NCI-H2081 treated with DMSO at 0.1 percent for 48 hours (cell line): ENCODE measurements at places on chromosomes 12 and 14.

DNA sequence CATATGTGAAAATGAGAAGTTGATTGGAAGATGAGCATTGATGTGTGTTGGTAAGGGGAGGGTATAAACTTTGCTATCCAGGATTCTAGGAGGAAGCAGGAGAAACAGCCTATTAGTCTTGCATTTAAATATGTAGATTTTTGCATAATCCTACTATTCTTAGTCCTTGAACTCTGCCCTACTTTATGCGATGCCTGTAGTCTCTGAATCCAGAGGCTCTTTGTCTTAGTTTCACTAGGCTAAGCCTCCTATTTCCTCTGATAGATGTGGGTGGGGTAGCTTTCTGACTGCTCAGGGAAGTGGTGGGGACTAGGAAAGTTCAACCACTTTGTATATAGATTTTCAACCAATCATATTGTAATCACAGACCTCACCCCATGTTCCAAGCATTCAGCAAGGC lies 49.5 kb upstream of the KCNC2 start:
- no peak for DNase-seq

GRCh38 chr14:74634964-74635363 lies 22.9 kb upstream of the LTBP2 start:
- DNase-seq, result no peak

DNA sequence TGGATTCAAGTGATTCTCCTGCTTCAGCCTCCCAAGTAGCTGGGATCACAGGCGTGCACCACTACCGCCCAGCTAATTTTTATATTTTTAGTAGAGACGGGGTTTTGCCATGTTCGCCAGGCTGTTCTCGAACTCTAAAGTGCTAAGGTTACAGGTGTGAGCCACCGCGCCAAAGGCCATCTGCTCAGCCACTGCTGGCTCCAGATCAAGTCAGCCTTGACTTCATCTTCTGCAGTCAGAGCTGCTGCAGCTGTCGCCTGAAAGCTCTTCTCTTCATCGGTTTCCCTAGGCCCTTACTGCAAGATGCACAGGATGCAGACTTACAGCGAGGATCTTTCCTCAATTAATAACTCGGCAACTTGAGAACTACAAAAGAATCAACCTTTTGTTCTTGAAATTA lies 66.8 kb downstream of the CLIP1 start:
- no peak for DNase-seq

DNA sequence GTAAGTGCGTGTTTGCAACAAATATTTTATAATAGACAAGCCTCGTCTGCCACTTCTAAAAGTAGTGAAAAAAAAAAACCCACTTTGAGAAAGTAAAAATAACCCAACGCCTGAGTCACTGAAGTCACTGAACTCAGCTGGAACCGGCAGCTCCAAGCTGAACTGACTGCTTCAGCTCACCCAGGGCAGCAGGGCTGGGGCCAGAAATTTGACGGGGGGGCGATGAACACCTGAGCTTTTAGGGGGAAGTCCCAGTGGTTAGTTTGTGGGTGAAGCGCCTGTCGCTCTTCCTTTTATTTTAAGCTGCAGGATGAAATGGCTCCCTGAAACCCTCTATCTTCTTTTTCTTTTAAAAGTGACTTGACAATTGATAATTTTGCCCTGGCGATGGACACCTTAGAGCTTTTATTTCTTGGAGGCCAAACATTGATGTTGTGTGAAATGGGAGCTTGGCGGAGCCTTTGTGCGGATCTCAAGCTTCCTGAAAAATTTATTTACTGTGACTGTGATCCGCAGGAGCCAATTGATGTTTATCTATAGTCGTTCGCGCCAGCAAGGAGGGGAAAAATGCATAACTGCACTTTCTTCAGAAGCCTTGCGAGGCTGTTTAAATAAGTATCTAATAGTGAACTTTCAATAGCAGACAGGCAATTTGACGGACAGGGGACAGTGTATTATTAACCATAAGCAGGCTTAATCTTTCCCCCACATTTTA lies 173.2 kb upstream of the MYL2 start:
- DNase-seq, result no peak

- DNase-seq, result no peak
These were observed 6.2 kb upstream of the ELK3 start for GRCh38 chr12:96187956-96188355.

DNA sequence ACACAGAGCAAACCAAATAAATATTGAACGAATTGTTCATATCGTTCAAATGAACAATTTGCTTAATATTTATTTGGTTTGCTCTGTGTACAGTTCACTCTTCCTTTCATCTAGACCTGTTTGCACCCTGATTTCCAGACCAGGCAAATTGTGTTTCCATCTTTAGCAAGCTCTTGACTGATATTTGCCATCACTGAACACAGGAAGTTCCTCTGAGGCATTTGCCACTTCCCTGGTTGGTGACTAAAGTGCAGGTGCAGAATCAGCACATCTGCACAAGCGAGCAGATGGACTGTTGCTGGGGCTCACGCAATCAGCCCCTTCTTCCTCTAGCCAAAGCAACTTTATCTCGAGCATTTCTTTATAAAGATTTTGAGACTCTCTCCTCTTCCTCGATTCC lies 112.9 kb downstream of the DAAM1 start:
- DNase-seq, result no peak

- DNase-seq, result no peak
These were observed 14.6 kb upstream of the RBM19 start for GRCh38 chr12:113980537-113981337.

DNA sequence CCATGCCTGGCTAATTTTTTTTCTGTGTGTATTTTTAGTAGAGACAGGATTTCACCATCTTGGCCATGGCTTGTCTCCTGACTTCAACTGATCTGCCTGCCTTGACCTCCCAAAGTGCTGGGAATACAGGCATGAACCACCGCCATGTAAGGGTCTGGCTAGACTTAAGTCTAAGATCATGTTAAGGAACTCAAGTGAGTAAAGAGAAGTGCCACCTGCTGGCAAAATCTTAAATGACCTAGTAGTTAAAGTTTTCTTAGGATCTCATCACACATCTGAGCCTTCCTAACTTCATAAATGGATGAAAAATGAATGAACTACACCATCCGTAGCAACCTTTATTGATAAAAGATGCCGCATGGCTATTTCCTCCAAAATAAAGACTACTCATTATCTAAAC lies 1.7 kb upstream of the C12orf56 start:
- DNase-seq, result no peak

DNA sequence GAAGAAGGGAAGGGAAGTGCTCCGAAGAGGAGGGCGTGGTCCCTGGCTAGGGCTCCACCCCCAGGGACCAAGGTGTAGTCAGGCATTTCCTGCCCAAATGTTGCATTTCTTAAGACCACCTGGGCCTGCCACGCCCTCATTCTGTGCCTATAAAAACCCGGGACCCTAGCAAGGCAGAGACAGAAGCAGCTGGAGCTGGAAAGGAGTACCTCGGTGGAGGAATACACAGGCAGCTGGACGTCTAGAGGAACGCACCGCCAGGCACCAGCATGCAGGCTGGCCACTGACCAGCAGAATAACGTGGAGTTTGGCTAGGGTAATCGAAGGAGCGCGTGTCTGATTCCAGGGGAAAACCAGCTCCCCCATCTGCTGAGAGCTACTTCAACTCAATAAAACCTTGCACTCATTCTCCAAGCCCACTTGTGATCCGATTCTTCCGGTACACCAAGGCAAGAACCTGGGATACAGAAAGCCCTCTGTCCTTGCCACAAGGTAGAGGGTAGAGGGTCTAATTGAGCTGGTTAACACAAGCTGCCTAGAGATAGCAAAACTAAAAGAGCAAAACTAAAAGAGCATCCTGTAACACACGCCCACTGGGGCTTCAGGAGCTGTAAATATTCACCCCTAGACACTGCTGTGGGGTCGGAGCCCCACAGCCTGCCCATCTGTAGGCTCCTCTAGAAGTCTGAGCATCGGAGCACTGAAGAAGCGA lies 21.0 kb downstream of the CFL2 start:
- no peak for DNase-seq

DNA sequence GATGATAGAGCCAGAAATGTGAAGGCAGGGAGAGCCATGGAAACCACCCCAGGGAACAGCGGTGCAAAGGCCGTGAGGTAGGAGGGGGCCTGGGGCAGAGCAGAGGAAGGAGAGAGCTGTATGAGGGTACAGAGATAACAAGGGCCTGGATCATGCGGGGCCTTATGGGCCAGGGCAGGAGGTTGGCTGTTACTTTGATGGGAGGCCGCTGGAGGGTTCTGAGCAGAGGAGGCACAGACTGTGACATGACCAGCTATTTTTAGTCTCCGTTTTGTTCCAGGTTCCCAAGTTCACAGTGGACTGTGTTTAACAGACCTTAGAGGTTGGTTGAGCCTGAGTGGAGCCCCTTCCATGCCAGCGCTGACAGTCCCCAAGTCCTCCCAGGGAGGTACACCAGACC lies 118.6 kb downstream of the GCH1 start:
- DNase-seq, result no peak

DNA sequence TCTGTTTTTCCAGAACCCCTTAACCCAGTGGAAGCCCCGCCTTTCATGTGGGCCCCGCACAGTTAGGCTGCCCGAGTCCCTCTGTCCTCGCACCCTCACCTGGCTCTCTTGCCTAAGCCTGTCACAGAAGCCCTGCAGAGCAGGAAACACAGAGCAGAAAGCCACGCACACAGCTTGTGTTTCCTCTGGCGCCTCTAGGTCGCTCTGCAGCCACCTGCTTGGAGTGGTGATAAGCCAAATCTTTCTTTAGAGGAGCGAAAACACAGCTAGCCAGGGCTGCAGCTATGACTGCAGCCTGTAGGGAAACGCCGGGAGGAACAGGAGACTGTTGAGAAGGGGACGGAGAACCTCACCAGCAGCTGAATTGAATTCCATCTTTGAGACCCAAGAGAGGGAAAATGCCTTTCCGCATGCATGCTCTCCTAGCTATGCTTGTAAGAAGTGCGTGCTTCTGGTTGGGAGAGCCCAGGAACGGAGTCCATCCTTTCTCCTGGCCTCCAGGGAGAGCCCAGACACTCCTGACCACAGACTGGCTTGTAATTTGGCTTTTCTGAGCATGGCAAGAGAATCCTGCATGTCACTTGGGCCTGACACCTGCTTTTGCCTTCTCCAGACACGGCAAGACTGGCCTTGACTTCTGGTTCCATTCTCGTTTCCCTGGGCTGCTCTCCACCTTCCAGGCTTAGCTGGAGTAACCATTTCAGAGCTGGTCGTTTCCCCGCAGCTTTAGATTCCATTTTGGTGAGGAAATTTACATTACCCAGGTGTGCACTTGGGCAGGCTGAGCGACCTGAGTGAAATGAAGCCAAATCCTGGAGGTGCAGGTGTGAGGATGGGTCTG lies 301.6 kb downstream of the CACNA1C start:
- DNase-seq, result peak; percentile 48

DNA sequence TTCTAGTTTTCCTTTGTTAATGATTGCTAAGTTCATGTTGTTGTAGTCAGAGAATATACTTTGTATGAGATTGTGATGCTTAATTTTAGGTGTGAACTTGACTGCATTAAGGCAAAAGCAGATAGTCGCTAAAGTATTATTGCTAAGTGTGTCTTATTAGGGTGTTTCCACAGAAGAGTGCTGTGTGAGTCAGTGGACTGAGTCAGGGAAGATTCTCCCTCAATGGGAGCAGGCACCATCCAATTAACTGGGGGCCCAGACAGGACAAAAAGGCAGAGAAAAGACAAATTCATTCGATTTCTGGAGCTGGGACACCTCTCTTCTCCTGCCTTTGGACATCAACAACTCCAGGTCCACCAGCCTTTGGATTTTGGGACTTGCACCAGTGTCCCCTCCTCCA lies 48.5 kb downstream of the BAZ1A start:
- no peak for DNase-seq

DNA sequence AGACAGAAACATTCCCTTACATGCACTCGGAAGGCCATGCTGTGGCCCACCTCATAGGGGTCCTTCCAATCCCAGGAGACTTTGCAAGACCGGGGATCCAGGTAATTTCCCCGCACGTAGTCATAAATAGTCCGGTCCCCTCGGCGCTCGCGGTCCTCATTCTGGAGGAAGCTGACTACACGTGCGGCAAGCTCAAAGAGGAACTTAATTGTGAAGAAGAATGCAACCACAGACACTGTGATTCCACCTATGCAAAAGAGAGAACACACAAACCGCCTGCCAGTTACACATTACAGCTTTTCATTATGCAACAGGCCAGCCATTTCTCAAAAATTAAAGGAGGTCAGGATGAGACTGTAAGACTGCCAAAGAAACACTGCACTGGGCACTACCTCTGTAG lies 28.4 kb downstream of the AREL1 start:
- no peak for DNase-seq

GRCh38 chr12:120830052-120830940 lies 73.9 kb downstream of the SPPL3 start:
- DNase-seq, result no peak

DNA sequence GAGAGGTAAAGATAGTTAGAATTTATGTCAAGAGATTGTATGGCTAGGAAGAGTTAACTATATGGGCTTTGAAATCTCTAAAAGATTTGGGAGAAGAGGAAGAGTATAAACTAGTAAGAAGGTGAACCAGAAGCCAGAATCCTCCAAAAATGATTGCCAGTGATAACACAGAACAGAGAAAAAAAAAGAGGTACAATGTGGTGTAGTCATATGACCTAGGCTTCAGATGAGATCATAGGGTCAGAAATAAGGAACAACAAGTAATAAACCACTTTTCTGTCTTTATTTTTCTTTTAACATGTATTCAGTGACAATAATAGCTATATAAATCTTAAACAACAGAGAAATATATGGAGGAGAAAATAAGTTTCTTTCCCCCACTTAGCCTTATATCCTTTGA lies 2.0 kb upstream of the NECAP1 start:
- DNase-seq, result no peak
